MCF 10A (cell line): ENCODE measurements at places on chromosomes 11 and 22.
A peak's percentile ranks its signal among the peaks of the same experiment; 100 is the strongest.

DNA sequence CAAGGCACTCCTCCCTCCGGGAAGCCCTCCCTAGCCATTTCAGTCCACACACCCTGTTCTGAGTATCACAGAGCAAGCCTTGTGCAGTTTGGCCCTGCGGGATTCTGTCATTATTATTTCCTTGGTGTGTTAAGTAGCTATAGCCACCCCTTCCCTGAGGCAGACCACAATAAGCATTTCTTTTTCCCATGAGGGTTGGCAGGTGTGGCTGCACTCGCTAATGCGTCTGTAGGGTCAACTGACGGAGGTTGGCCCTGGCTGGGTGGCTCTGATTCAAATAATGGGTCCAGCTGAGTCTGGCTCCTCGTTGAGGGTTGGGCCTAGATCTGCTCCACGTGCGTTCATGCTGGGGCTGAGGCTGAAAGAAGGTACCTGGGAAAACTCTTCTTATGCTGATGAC is 5.1 kb downstream of the F2 start:
- no peak for DNase-seq

DNA sequence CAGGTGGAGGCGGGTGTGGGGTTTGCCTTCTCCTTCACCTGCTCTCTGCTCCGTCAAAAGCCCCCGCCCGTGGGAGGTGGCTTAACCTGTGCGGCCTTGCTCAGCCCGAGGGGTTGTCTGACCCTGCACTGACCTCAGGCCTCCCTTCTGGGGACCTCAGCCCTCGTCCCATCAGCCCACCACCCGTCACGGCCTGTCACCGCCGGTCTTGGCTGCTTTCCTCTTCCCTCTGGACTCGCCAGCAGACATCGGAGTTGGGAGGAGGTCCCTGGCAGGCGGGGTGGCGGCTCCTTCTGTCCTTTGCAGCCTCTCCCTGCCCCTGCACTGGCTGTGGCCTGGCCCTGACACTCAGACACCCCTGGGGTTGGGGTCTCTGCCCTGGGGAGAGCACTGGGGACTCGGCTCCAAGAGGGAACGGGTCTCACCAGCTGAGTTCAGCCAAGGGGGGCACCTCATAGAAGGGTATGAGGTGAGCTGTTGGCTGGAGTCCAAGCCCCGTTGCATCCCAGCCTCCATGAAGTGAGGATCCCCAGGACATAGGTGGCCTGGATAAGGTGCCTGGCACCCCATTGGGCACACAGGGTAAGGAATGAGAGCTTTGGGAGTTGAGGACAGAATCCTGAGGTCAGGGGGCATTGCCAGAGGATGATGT is 999.6 kb downstream of the BRD1 start:
- DNase-seq: no peak

DNA sequence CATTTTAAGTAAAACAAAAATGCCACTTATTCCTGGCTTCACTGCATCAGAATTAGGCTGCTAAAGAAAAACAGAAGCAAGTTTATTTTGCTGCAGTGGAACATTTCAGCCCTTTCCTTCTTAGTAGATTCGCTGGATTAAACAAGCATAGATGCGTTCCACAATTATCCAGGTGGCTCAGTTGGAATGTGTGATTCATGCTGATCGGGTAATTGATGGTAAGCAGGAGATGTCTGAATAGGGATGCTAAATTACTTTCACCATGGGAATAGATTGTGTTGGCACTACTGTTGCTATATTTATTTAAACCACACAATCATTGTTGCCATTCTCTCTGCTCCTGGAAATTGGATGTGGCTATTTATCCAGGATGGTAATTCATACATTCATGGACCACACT is 440.1 kb upstream of the DDI1 start:
- no peak for DNase-seq

- DNase-seq: no peak
These were observed 6.7 kb downstream of the LRFN4 start for GRCh38 chr11:66863428-66864125.

GRCh38 chr11:36060926-36061325 is 117.1 kb downstream of the LDLRAD3 start:
- DNase-seq: no peak

GRCh38 chr11:7514099-7514591 is 346 bp downstream of the PPFIBP2 start:
- no peak for DNase-seq

DNA sequence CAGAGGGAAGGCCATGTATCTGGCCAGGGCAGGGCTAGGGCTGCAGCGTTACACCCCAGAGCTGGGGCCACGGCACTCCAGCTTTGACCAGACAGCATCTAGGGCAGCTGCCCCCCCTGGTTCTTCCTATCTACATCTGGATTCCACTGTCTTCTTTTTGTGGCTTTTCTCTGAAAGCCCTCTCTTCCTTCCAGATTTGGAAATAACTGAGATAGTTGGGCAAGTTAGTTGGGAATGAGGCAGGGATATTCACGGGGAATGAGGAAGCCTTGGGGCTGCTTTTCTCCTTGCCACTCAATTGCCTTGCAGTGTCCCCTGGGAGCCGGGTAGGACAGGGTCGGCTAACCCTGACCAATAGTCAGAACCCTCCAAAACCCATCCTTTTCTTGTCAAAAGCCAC is 26.8 kb downstream of the CLMP start:
- no peak for DNase-seq

DNA sequence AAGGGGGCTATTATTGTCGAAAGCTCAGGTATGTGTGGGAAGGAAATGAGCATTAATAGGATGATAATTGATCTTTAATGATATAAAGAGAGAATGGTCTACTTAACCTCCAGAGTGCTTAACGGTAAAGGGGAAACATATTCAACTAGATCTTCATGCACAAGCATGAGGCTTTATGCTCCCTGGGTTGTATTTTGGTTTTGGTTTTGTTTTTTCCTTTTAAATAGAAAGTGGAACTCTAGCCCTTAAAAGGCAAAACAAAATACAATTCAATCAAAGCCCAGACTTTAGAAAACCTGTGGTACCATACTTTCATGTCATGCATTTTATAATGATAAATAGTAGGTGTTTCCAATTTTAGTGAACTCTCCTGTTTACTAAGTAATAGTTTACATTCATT is 622.7 kb downstream of the METTL15 start:
- no peak for DNase-seq

DNA sequence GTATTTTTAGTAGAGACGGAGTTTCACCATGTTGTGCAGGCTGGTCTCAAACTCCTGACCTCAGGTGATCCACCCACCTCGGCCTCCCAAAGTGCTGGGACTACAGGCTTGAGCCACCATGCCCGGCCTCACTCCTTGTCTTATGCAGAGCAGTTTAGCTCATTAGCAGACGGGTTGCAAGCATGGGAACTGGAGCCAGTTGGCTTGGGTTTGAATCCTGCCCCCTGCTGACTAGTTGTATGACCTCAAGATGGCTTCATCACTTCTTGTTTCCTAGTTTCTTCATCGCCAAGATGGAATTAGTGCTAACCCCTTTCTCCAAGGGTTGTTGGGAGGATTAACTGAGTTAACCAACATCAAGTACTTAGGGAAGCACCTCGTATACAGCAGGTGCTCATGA is 23.4 kb upstream of the RASD2 start:
- DNase-seq: no peak

- no peak for DNase-seq
These were observed 130.0 kb downstream of the OSBP2 start for GRCh38 chr22:30824711-30825110.

- DNase-seq: no peak
These were observed 182.4 kb upstream of the LARGE1 start for GRCh38 chr22:34102633-34103032.

DNA sequence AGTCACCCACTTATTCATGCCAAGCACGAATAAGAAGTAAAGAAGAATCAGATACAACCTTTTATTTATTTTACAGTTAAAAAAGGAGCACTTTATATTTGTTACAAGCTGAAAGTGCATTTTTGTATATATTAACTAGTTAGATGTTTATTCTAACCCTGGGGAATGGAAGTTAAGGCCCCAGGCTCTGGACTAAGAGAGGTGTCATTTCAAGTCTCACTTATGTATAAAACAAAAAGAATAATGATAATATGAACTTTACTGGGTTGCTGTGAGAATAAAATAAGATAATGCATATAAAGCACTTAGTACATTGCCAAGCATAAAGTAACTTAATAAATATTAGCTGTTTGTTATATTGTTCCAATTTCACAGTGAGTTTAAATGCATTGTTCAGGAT is 12.1 kb upstream of the FAT3 start:
- DNase-seq: no peak

DNA sequence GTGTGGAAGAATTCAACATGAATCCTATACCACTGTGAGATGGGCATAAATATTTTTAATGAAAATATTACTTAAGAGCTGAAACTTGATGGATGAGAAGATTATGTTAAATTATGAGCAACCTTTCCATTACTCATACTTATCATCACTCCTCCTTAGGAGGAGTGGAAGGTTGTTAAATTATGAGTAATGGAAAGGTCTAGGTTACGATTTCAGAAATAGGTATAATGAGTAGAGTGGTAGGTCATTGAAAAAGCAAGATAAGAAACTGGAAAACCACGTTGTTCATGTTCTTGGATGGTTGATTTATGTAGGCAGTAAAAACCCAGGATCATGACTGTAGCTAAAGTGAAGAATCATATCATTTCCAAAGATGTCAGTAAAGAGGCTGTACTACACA is 973.2 kb upstream of the RAG2 start:
- DNase-seq: no peak

GRCh38 chr11:74010306-74011300 is 1.7 kb upstream of the UCP3 start:
- DNase-seq: no peak

DNA sequence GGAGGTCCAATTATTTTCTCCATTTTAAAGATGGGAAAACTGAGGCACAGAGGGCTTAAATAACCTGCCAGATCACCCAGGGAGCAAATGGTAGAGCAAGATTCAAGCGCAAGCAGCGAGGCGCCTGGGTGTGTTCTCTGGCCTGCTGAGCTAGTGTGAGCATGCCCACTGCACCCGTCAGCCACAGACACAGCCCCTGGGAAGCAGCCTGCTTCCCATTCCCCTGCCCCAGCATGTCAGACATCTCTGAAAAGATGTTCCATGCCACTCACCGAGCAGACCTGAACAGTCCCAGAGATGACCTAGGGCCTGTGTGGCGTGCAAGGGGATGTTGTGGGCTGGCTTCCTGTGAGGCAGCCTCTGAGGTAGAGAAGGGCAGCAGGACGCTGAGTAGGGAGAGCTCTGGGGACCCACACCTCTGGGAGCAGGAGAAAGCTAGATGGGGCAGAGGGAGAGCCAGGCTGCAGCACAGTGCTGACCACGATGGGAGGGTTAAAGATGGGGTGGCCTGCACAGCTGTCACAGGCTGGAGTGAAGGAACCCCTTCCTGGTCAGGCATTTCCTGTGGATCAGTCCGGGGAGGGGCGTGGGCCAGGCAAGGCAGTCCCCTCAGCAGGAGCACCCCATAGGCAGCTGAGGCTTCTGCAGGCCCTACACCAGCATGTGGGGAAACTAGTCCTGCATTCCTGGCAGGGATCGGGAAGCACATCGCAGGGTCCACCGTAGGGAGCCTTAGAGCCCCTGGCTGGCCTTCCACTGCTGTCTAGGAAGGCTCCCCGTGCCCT is 101.4 kb downstream of the GALNT18 start:
- no peak for DNase-seq

GRCh38 chr11:123230346-123230745 is 35.3 kb upstream of the CLMP start:
- DNase-seq: no peak

- DNase-seq: peak; percentile 34
These were observed 141.0 kb downstream of the ARHGAP42 start for GRCh38 chr11:100827934-100828661.

DNA sequence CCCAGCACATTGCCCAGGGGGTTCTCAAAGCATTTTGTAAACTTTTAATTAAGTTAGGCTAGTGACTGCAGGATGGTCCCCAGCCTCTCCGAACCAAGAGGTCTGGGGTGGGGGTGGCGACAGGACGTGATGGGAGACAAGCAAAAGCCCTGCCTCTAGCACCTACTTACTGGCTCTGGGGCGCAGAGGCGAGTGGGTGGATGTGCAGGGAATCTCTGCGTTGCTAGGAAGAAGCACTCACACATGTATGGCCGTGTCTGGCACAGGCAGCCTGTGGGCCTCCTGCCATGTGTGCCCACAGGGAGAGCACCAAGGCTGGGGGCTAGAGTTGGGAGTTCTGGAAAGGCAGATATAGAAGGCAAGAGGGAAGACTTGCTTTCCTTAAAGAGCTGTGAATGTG is 6.3 kb downstream of the OPCML start:
- DNase-seq: no peak

- DNase-seq: no peak
These were observed 25.0 kb downstream of the FCHSD2 start for GRCh38 chr11:73117071-73117470.

DNA sequence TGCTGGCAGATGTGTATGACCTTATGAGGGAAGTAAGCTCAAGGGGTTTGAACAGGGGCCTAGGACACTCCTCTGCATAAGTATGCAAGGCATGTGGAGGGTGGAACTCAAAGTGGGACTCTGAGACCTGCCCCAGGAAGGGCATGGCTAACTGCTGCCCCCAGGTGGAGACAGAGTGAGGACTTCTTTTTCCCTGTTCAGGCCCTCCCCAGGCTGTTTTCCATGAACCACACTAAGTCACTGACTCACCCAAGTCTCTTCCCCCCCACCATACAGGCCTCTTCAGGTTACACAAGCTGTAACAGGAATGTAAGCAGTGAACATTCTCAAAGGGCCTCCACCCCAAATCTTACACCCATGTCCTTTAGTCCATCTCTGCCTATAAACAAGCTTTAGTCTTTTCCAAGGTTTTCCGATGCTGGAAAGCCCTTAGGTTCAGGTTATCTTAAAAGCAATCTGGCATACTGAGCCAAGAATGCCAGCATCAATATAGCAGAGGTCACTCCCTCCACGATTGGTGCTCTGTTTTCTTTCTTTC is 13.1 kb downstream of the EEF1G start:
- DNase-seq: peak; percentile 98

- peak; percentile 80 for DNase-seq
These were observed 178.2 kb upstream of the TMEM45B start for GRCh38 chr11:129637473-129637872.

- no peak for DNase-seq
These were observed 38.6 kb upstream of the NOX4 start for GRCh38 chr11:89529626-89530380.

DNA sequence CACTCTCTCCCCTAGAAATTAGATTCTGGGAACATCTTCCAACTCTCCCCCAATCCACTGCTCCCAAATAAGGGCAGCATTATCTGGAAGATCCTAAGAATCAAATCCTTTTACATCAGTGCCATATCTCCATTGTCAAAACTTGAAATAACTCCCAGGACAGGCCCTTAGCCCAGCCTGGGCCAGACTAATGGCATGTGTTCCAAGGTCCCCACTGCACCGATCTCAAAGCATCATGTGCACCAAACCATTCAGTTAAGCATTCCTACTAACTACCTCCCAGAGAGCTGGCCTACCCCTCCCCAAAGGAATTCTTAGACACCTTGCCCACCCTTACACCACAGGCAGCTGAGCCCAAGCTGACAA is 44.2 kb upstream of the POU2AF1 start:
- no peak for DNase-seq
